ENCODE measurements at places on chromosomes 16 and 17.

- DNase-seq = no peak
These were observed 15.7 kb upstream of the RPL38 start for GRCh38 chr17:74187761-74188160.

DNA sequence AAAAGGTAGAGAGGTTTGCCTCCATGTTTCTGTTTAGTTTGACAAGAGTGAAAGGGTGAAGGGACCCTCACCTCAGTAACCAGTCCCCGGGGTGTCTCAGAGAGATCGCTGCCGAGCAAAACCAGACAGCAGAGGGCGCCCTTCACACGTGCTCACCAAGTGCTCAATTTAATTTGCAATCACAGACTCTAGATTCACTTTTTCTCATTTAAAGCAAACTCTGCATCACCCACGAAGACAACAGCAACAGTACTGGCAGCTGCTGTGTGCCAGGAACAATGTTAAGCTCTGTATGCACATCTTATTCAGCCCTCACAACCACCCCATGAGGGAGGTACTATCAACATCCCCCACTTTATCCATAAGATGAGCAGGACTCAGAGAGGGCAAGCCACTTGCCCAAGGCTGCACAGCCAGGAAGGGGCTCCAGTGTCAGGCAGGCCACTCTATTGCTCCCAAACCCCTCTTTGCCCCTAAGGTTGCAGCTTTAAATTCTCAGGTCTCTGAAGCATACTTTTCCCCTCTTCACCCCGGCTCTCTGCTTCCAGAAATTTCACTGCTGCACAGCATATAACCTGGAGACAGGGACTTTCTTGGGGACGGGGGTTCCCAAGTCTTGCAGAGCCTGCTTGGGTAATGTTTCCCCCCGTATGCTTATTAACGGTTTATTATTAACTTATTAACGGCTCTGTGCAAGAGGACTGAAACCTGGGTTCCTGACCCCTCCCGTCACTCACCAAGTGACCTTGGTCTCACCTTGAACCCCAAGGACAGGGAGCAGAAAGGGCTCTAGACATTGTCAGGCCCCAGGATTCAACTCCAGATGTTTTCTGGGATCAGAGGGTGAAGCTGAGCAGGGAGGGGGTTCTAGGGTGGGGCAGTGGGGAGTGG is 70.9 kb downstream of the CNGB1 start:
- DNase-seq = peak; percentile 57

- no peak for DNase-seq
These were observed 151.3 kb downstream of the FOXL1 start for GRCh38 chr16:86729686-86730085.

- DNase-seq = peak; percentile 46
These were observed 3.6 kb upstream of the WDR81 start for GRCh38 chr17:1720856-1721386.

DNA sequence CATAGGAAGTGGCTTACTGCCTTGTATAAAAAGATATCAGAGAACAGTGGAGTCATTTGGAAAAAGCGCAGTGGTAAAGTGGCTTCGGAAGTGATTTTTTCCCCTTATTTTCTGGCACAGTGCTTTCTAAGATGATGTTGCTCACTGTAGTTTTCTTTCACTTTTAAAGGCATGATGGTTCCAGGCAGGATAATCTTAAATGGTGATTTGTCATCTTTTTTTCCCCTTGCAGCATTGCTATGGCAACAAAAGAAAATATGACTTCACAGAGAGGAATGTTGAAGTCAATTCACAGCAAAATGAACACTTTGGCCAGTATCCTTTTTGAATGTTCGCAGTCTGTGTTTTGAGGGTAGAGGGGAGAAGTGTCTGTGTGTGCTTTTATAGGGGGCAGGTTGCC is 42.5 kb downstream of the GOSR1 start:
- no peak for DNase-seq

DNA sequence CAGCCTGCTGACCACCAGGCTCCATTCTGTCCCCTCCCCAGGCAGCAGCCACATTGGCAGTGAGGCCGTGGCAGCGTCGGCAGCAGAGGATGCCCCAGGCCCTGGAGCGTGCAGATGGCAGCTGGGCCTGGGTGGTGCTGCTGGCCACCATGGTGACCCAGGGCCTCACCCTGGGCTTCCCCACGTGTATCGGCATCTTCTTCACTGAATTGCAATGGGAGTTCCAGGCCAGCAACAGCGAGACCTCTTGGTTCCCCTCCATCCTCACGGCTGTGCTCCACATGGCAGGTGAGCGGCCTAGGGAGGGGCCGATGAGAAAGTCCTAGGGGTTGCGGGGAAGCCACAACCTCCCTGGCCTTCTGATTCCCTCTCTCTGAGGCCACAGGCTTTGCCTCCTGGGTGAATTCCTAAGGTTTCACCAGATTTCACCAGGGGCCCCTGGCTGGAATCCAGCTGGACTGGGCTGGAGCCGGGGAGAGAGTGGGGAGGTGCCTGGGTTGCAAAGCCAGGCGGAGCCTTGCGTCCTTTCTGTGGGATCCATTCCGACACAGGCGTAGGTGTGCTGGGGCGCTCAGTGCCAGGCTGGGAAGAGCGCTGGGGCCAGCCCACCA is 5.9 kb downstream of the SLC16A5 start:
- no peak for DNase-seq

- no peak for DNase-seq
These were observed 43.2 kb downstream of the CLEC16A start for GRCh38 chr16:10987361-10988163.

GRCh38 chr17:35117984-35118383 is 1.7 kb downstream of the RAD51D start:
- DNase-seq = no peak

DNA sequence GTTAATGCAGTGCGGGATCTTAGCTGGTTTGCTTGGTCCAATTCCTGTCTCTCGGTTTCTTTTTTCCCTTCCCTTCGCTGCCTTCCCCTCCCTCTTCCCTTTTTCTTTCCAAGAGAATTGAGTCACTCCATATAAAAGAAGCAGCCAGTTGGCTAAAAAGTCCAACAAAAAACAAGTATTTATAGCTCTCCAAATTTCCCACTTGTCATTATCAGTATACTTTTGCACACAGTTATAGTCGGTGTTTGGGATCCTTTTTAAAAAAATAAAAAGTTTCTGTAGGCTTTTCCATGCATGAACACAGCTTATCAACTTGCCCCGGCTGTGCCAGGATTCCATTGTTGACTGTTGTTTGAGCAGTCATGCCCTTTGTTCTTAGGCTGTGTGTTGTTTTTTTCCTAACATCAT is 24.9 kb downstream of the HMOX2 start:
- no peak for DNase-seq

GRCh38 chr17:40176754-40177110 is 538 bp upstream of the RAPGEFL1 start:
- DNase-seq = no peak

DNA sequence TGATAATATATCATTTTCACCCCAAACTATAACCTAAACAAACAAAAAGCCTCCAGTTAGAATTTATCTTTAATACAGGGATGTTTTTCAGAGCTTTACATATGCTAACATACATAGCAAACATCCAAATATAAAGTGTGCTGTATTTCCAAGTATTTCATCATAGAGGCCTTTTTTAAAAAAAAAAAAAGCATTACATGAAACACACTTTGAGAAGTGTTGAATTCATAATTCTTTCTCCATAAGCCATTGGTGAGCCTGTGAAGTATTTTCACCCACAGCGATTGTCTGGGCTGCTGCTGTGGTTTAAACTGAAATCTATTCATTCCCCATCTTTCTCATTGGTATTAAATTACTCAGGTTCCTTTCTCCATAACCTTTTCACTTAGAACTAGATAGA is 503.4 kb upstream of the CDH8 start:
- DNase-seq = no peak

DNA sequence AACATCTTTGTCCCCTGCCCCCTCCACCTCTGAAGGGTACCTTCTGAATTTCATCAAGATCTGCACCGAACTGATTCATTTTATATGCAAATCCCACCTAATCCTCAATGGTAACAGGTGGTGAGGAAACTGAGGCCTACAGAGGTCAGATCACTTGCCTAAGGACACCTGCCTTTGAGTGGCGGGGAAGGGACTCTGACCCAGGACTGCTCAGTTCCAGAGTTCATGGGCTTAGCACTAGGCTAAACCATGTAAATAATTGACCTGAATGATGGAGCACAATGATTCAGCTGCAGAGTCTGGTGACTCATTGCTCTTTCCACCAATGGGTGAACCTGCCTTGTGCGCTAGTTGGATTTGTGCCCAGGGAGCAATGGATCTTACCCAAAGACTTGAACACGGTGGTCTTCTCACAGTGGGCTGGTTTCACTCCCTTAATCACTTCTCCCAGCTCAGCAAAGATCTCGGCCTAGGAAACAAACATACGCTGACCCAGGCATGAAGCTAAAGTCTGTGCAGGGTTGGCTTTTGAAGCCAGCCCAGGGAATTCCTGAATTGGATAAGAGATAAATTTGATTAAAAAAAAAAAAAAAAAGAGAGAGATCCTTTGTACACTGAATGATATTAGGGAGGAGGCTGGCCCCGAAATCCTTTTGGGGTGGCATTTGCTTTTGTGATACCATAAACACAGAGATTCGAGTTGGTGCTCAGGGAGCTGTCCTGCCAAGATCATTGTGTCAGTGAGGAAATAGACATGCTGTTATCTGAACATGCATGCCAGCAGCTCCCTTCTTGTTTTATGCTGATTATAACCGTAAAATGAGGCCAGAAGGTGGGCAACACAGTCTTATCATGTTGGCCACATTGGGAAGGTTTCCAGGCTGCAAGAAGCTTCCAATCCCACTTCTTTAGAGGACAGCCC is 17.0 kb downstream of the CRYM start:
- DNase-seq = no peak

DNA sequence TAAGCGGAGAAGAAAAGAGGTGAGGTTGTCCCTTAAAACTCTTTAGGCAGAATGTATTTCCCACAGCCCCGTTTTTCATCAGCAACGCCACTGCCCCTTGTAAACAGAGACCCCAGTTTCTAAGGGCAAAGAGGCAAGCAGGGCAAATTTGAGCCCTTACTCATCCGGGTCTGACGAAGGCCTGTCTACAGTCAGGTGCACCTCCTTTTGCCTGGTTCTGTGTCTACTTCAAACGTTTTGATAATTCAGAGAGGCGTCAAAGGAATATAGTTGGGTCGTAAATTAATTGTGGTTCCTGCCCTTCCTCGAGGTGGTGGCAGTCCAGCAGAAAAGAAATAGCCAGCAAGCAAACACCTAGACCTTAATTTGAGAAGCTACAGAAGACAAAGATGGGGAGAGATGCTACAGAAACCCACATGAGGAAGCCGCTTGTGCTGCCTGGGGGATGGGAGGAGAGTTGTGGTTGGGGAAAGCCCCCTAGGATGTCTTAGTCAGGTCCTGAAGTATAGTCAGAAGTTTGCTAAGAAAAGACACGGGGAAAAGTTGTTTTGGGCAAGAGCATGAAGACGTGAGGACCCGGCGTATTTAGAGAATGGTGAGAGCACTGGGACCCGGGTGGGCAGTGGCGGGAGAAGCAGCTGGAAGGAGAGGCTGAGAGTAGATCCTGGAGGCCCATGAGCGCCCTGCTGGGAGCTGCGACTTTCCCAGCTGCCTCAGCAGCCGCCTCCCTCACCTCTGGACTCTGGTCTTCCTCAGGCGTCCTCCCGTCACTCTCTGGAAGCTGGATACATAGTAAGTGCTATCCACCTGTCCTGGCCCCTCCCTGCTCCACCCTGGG is 2.4 kb downstream of the FBRS start:
- peak; percentile 51 for DNase-seq

- DNase-seq = no peak
These were observed 423.6 kb upstream of the CDH11 start for GRCh38 chr16:65545413-65545956.

- DNase-seq = no peak
These were observed 26.3 kb downstream of the CEP112 start for GRCh38 chr17:66165537-66166123.

DNA sequence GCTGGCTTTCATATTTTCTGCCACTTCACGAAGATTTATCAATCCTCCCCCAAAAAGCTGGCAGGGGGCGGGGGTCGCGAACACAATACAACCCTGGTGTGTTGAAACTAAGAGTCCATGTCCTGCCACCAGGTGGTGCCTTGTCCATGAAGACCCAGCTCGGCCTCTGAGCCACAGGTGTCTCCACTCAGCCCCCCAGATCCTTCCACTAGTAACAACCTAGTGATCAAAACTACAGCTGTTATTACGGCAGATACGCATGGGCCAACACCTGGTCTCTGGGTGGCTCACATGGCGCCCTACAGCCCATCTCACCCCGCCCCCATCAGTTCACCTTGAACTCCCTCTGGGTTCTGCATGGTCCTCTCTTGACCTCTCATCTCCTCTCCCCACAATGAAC is 27.7 kb downstream of the USP7 start:
- no peak for DNase-seq

- DNase-seq = no peak
These were observed 5.9 kb downstream of the RNF222 start for GRCh38 chr17:8391711-8392110.

DNA sequence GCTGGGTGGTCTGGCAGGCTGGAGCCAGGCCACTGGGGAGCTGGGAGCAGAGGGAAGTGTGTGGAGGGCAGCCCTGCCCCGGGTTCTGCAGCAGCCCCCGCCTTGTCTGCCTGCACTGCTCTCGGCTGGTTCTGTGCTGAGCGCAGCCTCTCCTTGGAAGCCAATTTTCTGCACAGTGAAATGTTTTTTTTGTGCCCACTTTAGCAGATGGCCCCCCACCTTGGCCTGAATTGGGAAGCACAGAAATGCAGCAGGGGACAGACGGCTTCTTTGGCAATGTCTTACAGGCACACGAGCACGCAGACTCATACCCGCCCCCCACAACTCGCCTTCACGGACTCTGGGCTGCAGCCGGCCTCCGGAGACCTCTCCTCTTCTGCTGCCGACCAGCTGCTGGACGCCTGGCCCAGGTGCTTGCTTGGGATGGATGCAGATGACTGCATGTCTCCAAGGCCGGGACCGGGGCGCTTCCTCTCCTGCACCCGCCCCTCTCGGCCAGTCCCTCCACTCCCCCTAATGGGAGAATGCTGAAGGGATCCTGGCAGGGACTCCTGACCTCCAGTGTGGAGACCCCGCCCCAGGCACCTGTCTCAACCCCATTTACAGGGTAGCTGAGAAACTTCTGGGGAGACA is 14.8 kb downstream of the NPTX1 start:
- DNase-seq = no peak

GRCh38 chr16:21628121-21628726 is 24.2 kb downstream of the IGSF6 start:
- DNase-seq = no peak

- no peak for DNase-seq
These were observed 8.7 kb downstream of the CORO7 start for GRCh38 chr16:4407543-4408322.

GRCh38 chr17:32356750-32357149 is 6.8 kb downstream of the ZNF207 start:
- no peak for DNase-seq

GRCh38 chr16:8581831-8582580 is 8.3 kb downstream of the TMEM114 start:
- no peak for DNase-seq

GRCh38 chr17:2770129-2770528 is 20.7 kb upstream of the CCDC92B start:
- no peak for DNase-seq

- no peak for DNase-seq
These were observed 20.2 kb downstream of the ANKS3 start for GRCh38 chr16:4713663-4714501.

- DNase-seq = no peak
These were observed 25.8 kb downstream of the SOX8 start for GRCh38 chr16:1007284-1007850.
